ENCODE measurements at places on chromosomes 4 and X. TPM values are rescaled to one million over a fixed set of nuclear protein-coding genes. Genes with fewer than 3 reads are reported as not detected.

The DCAF12L2 gene
- not detected for total RNA-seq

- ATAC-seq, result peak; percentile 17
Measured at GRCh38 chrX:47217121-47217851, 1.2 kb upstream of the CDK16 start.

- no peak for ATAC-seq
Measured at GRCh38 chr4:6889101-6889735, 20.4 kb upstream of the TBC1D14 start.

- ATAC-seq, result no peak
Measured at GRCh38 chr4:99102634-99103033, 14.0 kb upstream of the ADH5 start.

GRCh38 chr4:137659431-137659830, 127.1 kb upstream of the PCDH18 start:
- no peak for ATAC-seq

- ATAC-seq, result no peak
Measured at GRCh38 chrX:43641691-43642090, 14.4 kb upstream of the MAOA start.

- ATAC-seq, result no peak
Measured at GRCh38 chrX:113933931-113934330, 650.0 kb upstream of the HTR2C start.

DNA sequence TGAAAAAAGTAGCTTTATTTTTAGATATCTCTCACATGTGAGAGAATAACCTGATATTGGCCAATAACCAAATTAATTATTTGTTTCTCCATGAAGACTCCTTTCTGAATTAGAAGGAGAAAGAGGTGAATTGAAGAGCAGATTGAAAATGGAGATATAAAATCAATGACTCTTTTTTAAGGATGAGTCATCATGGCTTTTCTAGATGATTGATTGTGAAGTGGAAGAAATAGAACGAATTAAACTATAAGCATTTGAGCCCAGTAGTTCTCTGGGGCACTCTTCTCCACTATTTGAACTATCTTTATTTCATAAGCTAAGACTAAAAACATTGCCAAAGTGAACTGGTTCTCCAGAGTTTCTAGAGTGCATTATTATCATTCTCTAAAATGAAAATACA, 137.2 kb upstream of the EDNRA start:
- ATAC-seq, result no peak

DNA sequence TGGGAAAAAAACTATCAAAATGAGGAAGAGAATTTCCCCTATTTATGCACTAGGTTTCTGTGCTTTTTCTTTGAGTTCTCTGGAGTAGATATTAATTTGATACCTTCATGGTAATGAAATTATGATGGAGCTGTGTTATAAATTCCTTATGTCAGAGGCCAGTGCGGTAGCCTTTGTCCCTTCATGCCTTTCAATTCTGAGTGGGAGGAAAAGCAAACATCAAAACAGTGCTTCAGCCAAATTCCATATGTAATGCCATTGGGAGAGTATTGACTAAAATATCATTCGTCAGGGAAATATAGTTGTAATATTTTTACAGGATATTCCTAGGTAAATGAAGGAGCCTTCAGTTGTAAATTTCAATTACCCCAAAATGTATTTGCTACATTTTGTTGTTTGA, 17.5 kb upstream of the RGN start:
- ATAC-seq, result no peak

All from esophagus mucosa (tissue), 1 donor.